ENCODE measurements at places on chromosomes 16 and 17.

DNA sequence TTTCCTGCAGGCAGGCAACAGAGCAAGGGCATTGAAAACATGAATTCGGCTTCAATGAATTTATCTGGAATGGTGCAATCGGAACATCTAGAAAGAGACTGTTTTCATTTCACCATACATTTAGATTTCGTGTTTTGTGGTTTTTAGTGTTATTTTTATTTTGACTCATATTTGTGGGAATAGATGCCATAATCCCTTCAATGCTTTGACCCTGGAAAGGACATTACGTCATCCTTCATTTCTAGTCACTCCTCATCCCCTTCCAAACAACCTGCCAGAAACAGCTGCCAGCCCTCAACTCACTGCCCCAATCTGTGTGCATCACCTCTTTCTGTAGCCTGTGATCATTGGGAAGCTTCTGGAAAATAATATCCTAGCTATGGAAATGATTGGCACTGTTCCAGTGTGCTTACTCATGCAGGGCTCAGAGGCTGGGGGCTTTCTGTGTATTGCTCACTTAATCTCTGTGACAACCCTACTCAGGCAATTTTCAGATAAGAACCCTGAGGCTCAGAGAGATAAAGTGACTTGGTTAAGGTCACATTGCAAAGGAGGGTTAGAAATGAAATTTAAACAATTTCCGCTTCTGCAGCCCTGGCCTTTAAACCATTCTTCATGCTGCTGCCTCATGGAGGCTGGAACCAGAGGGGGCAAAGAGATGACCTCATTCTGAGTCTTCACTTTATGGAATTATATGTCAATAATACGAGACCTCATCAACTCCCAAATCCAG lies 9.5 kb upstream of the KSR1 start:
- no peak for DNase-seq

DNA sequence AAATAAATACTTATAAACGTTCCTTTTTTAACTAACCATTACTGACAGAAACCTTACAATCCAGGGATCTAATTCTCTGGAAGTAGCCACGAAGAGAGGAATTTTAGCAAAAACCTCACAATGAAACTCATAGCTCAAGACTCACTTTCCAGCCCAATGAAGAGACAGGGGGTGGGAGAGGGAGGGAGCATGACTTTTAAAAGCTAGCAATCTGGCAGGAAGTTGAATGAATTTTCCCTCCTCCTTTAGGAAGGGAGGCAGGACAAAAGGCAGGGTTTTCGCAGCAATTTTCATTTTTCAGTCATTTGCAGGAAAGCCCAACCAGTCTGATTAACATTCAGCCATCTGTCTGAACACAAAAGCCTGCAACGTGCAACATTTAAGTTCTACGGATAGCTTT lies 381.5 kb upstream of the PSMD7 start:
- DNase-seq, result no peak

GRCh38 chr17:27323538-27324215 lies 29.8 kb downstream of the WSB1 start:
- no peak for DNase-seq

GRCh38 chr17:63675607-63676546 lies 24.0 kb downstream of the LIMD2 start:
- DNase-seq, result no peak

GRCh38 chr17:55090079-55090492 lies 121.5 kb downstream of the STXBP4 start:
- no peak for DNase-seq

DNA sequence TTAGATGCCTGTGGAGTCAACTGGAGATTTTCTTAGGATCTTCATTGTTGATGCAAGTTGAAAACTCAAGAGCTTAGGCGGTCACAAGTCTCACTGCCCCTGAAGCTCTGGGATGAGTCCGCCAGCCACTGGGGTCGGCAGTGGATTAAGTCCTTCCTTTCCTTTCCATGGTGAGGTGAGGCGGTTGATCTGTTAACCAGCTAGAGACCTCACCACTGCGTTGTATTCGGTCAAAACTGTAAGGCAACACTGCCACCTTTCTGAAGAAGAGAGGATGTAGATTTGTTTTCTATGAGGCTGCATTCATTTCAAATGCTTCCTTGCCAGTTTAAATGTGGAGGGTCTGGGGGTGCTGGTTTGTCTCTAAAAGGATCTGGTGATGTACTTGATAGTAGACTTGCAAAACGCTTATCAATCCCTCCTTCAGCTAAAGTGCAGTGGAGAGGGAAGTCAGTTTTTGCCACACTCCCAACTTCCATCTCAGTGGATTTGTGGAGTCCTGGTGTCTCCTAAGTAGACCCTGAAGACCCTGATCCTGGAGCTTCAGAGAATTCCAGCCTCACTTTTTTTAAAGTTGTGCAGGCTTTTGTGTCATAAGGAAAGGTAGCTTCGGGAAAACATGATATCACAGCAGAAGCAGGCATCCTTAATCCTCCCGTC lies 1.7 kb downstream of the MYOCD start:
- DNase-seq, result no peak

All from B cell (primary cell).